Activated CD4-positive, alpha-beta memory T cell treated with anti-CD3 and anti-CD28 coated beads for 36 hours (primary cell): ENCODE measurements at places on chromosomes 2 and 18. TPM values are rescaled to one million over a fixed set of nuclear protein-coding genes. Genes with fewer than 3 reads are reported as not detected.

The IGFBP5 gene
- not detected for total RNA-seq

The ANKRD30BL gene
- total RNA-seq: not detected

The SRD5A2 gene
- not detected for total RNA-seq

The SP9 gene
- not detected for total RNA-seq

The DARS1 gene
- 215 TPM for total RNA-seq

The GEN1 gene
- total RNA-seq: 24.0 TPM

DNA sequence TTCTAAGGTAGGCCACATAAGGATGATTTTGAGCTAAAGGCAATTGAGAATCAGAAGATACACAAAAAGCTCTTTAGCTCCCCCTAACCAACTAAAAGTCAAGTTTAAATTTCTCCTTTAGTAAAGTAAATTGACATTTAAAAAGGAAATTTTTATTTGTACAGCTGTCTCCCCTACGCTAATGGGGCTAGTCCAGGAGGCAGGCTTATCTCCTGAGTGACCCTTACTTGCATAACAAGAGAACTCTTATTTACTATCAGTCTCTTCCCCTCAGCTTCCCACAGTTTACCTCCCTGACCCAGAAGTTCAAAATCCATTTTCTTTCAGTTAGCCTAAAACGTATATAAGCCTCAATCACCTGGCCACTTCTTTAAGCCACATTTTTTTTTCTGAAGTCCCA lies 1002.8 kb upstream of the NRXN1 start:
- H3K27me3 ChIP-seq: no peaks in the 10 kb centered on the region
- no peaks in the 10 kb centered on the region for H3K4me1 ChIP-seq
- H3K36me3 ChIP-seq: no peaks in the 10 kb centered on the region
- DNase-seq: no peak
- H3K27ac ChIP-seq: no peak overlapping the region
- no peak overlapping the region for H3K4me3 ChIP-seq

- no peak overlapping the region for H3K27ac ChIP-seq
- peaks cover 61% of the 10 kb centered on the region for H3K4me1 ChIP-seq
- DNase-seq: no peak
- H3K4me3 ChIP-seq: no peak overlapping the region
- H3K36me3 ChIP-seq: peaks cover 60% of the 10 kb centered on the region
These were observed 54.7 kb downstream of the INO80D start for GRCh38 chr2:206031162-206031784.

- no peaks in the 10 kb centered on the region for H3K27me3 ChIP-seq
- no peak overlapping the region for H3K27ac ChIP-seq
- no peak for DNase-seq
- no peaks in the 10 kb centered on the region for H3K36me3 ChIP-seq
These were observed 215.2 kb downstream of the RAD51AP2 start for GRCh38 chr2:17303054-17303453.

DNA sequence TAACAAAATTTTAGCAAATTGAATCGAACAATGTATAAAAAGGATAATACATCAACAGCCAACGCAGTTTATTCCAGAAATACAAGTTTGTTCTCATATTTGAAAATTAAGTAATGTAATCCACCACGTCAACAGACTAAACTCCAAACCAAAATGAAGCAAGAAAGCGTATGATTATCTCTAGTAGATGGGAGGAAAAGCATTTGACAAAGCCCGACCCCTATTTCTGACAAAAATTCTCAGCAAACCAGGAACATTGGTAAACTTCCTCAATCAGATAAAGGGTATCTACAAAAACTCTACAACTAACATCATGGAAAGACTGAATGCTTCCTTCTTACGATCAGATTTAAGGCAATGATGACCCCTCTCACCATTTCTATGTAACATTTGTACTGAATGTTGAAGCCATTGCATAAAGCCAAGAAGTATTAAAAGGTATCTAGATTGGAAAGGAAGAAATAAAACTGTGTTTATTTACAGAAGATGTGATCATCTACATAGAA lies 34.3 kb upstream of the MYCN start:
- H3K4me1 ChIP-seq: peaks cover 4% of the 10 kb centered on the region
- no peak overlapping the region for H3K4me3 ChIP-seq
- peaks cover 3% of the 10 kb centered on the region for H3K27me3 ChIP-seq
- H3K36me3 ChIP-seq: no peaks in the 10 kb centered on the region
- no peak for DNase-seq

- no peak overlapping the region for H3K4me3 ChIP-seq
- peaks cover 11% of the 10 kb centered on the region for H3K4me1 ChIP-seq
- DNase-seq: no peak
- no peak overlapping the region for H3K27ac ChIP-seq
- H3K36me3 ChIP-seq: no peaks in the 10 kb centered on the region
These were observed 39.5 kb upstream of the ASXL2 start for GRCh38 chr2:25917832-25918231.

DNA sequence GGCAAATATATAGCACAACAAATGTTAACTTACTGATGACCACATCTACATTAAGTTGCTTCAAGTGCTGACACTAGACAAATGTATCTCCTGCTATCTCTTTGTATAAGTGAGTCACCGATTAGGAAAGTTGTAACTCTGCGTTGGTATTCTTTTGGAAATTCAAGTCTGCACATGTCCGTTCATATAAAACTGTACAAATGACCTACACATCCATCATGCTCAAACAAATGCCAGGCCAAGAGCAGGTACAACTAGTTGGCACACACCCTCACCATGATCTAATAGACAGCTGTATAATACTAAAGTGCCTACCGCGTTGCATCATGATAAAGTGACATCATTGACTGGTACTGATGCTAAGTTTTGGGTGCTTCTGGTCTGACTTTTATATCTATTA lies 141.1 kb downstream of the RBMS1 start:
- peaks cover 64% of the 10 kb centered on the region for H3K4me1 ChIP-seq
- peaks cover 14% of the 10 kb centered on the region for H3K36me3 ChIP-seq
- H3K4me3 ChIP-seq: no peak overlapping the region
- DNase-seq: no peak
- H3K27me3 ChIP-seq: no peaks in the 10 kb centered on the region
- H3K27ac ChIP-seq: no peak overlapping the region

DNA sequence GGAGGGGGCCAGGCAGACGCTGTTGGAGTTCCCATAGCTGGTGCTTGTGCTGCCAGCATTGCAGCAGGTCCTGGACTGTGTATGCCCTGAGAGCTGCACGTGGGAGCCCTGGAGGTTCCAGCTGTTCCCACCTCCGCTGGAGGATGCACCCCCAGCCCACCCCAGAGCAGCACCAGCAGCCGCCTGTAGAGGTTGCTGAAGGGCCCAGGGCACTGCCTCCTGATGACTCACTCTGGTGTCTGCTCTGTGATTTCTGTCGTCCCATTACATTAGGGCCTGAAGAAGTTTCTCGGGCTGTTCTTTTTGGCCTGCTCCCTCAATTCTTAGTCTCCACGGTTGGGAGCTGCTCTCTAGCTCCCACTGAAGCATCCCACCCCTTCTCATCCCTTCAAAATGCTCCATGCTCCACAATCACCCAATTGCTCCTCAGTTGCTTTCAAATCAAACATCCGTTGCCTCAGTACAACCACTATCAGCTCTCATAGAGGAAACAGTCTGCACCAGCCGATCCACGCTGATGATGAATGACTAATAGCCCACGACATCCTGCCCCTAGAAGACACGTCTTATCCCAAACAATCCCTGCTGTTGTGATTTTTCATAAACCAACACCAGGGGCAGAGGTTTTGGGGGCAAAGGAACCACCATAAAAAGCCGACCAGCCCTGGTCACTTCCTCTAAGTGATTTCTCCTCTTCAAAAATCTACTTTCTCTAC lies 65.2 kb upstream of the RNF152 start:
- DNase-seq: no peak
- no peak overlapping the region for H3K4me3 ChIP-seq
- H3K36me3 ChIP-seq: no peaks in the 10 kb centered on the region
- H3K27ac ChIP-seq: no peak overlapping the region

- H3K27me3 ChIP-seq: no peaks in the 10 kb centered on the region
- DNase-seq: no peak
- H3K4me3 ChIP-seq: no peak within 1 kb of the TSS
- H3K36me3 ChIP-seq: no peaks in the 10 kb centered on the region
These were observed at the start of gene GPR17 for GRCh38 chr2:127645395-127646291. Gene GPR17, plus strand, starts transcription at chr2:127646153. Its CDS starts 4,583 bp downstream, at chr2:127650736.

- peak overlapping the region; percentile 88 for H3K27ac ChIP-seq
- H3K27me3 ChIP-seq: no peaks in the 10 kb centered on the region
- DNase-seq: peak; percentile 75
These were observed 4.2 kb upstream of the SP100 start for GRCh38 chr2:230411570-230412370.

GRCh38 chr2:200756618-200757321 lies 54.9 kb upstream of the BZW1 start:
- no peaks in the 10 kb centered on the region for H3K36me3 ChIP-seq
- H3K27ac ChIP-seq: no peak overlapping the region
- no peak for DNase-seq
- no peaks in the 10 kb centered on the region for H3K4me1 ChIP-seq
- peaks cover 19% of the 10 kb centered on the region for H3K27me3 ChIP-seq
- H3K4me3 ChIP-seq: no peak overlapping the region

DNA sequence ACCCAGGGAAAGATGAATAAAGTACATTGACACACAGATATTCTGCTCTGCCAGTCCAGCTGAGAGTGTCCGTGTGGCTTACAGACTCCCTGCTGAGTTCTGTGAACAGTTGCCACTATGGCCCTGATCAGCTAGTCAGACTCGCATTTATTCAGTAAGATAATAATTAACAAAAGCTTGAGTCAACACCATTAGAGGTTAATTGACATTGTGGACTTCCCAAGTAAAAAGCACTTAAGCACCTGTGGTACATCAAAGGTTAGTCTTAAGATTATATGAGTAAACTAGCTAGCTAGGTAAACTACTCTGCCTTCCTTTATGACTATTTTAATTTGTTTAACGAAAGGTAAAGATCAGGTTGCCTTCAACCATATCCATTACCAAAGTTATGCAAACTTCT lies 33.7 kb downstream of the ANKRD30B start:
- no peak overlapping the region for H3K4me3 ChIP-seq
- no peaks in the 10 kb centered on the region for H3K27me3 ChIP-seq
- H3K36me3 ChIP-seq: no peaks in the 10 kb centered on the region
- H3K4me1 ChIP-seq: no peaks in the 10 kb centered on the region
- no peak for DNase-seq

DNA sequence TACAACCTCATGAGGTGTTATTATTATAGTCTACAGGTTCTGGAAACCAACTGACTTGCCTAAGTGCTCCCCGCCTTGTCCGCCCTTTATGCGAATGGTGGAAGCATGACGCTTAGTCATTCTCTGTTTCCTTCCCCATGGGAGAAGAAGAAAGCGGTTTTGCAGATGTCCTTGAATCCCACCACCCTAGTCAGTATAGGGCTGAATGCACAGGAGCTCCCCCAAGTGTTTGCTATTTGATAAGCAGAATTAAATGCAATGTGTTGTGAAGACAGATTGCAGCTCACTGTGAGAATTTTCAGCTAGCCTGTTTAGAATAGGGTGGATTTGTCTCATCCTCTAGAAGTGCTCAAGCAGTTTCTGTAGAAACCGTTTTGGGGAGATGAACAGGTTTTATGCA lies 652.0 kb downstream of the DCC start:
- no peak overlapping the region for H3K4me3 ChIP-seq
- DNase-seq: no peak
- H3K4me1 ChIP-seq: no peaks in the 10 kb centered on the region
- H3K27ac ChIP-seq: no peak overlapping the region

DNA sequence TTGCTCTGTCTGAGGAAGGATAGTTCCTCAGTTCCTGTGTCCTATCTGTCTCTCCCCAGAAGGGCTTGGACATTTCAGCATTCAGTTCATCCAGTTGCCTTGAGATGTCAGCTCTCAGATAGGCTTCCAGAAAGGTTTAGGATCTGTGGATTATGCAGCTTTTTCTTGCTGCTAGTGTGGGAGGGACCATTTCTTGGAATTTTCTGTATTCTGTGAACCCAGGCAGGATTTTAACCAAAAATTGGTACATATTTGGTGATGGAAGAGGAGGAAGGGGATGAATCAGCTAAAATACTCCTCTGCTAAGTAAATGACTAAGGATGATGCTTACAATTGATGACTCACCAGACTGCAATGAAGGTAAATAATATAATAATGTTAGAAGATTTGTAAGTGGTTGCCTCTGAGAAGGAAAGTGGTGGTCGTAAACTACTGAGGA lies 58.6 kb upstream of the DOCK10 start:
- DNase-seq: no peak
- H3K36me3 ChIP-seq: no peaks in the 10 kb centered on the region
- H3K27ac ChIP-seq: no peak overlapping the region
- no peaks in the 10 kb centered on the region for H3K4me1 ChIP-seq
